ENCODE measurements at places on chromosomes 2 and 18.

- DNase-seq, result no peak
Observed at GRCh38 chr2:36541891-36542595, 55.9 kb downstream of the FEZ2 start.

- no peak for DNase-seq
Observed at GRCh38 chr18:26376105-26376504, 149.9 kb downstream of the TAF4B start.

- no peak for DNase-seq
Observed at GRCh38 chr18:79517341-79517740, 121.6 kb downstream of the NFATC1 start.

DNA sequence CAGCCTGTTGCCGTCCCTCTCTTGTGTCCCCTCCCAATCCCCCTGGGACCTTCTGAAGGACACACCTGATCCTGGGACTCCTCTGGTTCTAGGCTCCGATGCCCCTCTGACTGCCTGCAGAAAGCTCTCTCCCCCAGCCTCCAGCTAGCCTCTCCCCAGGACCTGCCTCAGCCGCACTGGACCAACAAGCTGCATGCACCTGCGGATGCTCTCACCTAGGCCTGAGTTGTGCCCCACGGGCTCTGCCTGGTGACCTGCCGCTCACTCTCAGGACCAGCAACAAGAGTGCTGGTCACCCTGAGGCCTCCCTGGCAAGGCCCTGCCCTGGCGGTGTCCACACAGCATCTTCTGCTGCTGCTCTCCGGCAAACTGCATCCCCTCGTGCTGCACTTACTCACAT lies 63.0 kb downstream of the EIPR1 start:
- DNase-seq, result no peak

- no peak for DNase-seq
Observed at GRCh38 chr2:68812251-68812650, 58.9 kb downstream of the BMP10 start.

- no peak for DNase-seq
Observed at GRCh38 chr2:21198637-21199036, 74.9 kb downstream of the TDRD15 start.

DNA sequence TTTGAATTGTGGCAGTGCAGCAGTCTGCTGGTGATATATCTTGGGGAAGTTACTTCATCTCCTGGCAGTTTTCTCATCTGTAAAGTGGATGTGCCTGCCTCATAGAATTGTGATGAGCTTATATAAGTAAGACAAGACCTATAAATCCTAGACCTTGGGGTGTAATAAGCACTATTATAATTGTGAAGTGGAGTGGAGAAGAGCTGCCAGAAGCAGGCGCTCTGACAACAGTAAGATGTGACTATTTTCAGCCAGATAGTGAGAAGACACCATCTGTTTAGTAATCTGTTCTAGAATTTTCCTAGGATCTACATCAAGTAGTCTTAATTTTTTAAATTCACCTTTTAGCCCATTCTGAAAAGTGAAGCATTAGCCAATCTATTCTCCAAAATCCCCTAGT lies 85.6 kb upstream of the TSPYL6 start:
- no peak for DNase-seq

GRCh38 chr2:46498681-46499080 lies 19.3 kb downstream of the TMEM247 start:
- no peak for DNase-seq

DNA sequence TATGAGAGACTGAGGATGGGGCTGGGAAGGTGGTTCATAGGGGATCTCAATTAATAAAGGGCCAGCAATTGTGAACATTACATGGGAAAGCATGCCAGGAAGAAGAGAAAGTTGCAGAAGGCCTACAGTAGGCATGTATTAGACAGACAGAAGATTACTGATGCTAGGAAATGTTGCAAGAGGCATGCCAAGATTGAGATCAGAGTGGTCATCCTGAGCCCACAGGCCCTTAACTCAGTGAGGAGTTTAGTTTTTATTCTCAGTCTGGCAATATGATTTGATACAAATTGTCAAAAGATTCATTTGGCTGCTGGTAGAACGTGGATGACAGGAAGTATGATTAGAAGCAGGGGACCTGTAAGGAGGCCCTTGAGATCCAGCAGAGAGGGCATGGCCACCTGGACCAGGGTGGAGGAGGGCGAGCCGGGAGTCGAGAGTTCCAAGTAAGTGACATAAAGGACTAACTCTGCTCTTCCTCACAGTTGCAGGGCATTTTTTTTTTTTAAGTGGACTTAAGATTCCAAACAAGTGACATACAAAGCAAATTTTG lies 54.9 kb downstream of the EPHA4 start:
- DNase-seq, result no peak

DNA sequence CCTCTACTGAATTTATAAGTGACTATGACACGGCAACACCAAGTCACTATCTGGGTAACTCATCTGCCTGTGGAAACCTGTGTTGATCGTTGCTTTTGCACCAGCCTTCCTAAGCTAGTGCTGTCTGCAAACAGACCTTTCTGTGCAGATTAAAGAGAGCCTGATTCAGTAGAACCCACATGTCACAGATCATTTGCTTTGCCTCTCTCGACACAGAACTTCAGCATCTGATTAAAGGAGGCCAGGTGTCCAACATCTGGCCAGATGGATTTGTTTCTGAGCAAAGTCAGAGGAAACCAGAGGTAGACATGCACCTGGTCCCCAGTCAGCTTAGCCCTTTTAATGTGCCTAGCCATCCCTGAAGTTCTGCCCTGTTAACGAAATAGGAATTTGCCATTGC lies 15.0 kb upstream of the TTR start:
- DNase-seq, result no peak

GRCh38 chr2:2158189-2158826 lies 172.8 kb downstream of the MYT1L start:
- no peak for DNase-seq

- no peak for DNase-seq
Observed at GRCh38 chr2:199895406-199895805, 15.7 kb upstream of the C2orf69 start.

DNA sequence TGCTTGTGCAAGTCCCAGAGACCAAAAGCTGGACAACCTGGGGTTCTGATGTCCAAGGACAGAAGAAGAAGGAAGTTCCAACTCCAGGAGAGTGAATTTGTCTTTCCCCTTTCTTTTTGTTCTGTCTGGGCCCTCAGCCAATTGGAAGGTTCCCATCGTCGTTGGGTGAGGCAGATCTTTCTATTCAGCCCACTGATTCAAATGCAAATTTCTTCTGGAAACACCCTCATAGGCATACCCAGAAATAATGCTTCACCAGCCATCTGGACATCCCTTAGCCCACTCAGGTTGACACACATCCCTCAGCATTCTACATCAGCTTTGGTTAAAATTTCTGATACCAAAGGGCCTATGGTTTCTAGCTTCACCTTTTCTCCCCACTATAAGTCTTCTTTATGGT lies 156.5 kb downstream of the SP3 start:
- DNase-seq, result no peak

- DNase-seq, result peak; percentile 49
Observed at GRCh38 chr2:202034249-202035088, 814 bp downstream of the FZD7 start.

GRCh38 chr2:130787841-130788240 lies 32.5 kb downstream of the AMER3 start:
- DNase-seq, result no peak

DNA sequence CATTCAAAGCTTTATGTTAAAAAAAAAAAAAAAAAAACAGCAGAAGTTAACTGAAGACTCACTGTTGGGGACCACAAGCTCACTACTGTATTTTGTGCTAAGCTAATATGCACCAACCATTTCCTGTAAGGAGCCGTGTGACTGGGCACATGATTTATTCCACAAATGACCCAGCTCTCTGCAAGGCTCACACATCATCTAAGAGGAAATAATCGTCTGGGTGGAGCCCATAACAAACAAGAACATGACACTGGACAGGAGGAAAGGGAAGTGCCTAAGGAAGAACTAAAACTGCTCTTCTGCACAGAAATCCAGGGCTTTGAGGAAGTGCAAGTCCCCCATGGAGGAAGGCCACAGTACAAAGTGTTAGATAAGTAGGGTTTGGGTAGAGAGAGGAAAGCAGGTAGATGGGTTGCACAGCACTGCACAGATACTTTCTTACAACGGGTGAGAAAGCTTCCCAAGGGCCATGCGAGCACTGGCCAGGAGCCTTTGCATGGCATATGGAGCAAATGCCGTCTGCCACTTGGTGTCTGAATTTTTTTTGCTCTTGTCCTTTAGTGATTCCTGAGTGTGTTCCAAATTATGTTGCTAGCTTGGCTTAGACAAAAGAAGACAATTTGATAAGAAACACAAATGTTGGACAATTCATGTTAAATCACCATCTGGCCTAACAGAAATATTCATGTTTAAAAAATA lies 24.4 kb downstream of the NFE2L2 start:
- DNase-seq, result no peak

- no peak for DNase-seq
Observed at GRCh38 chr18:13179566-13180113, 38.9 kb upstream of the LDLRAD4 start.

All from nephron progenitor cell (in vitro differentiated cells).